KBM-7 (cell line): ENCODE measurements at places on chromosomes 3 and 15.

DNA sequence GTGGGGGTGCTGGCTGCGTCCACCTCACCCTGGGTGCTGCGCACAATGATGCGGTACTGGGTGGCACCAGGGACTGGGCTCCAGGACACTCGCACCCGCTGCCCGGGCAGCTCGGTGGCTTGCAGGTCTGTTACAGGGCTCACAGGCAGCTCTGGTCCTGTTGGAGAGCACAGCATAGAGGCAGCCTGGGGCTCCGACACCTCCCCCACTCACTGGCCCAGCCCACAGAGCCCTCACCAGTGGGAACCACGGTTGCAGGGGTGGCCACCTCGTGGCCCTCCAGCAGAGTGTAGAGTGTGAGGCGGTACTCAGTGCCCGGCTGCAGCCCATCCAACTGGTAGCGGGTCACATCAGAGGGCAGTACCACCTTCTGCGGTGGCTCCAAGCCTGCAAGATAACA, 3.7 kb downstream of the COL7A1 start:
- DNase-seq = no peak

- DNase-seq = no peak
Observed at GRCh38 chr3:144141074-144141473, 169.5 kb downstream of the DIPK2A start.

GRCh38 chr3:101038880-101039279, 45.7 kb upstream of the ABI3BP start:
- DNase-seq = no peak

GRCh38 chr15:93614386-93615104, 525.5 kb upstream of the RGMA start:
- DNase-seq = no peak

GRCh38 chr15:75224281-75224680, 22.6 kb downstream of the C15orf39 start:
- no peak for DNase-seq

- no peak for DNase-seq
Observed at GRCh38 chr3:42288385-42288784, 22.4 kb upstream of the CCK start.

- no peak for DNase-seq
Observed at GRCh38 chr3:43019006-43019809, 40.1 kb downstream of the GASK1A start.

- DNase-seq = no peak
Observed at GRCh38 chr3:185943760-185944106, 5.9 kb upstream of the TRA2B start.

- no peak for DNase-seq
Observed at GRCh38 chr3:126346466-126346865, 10.7 kb downstream of the KLF15 start.

GRCh38 chr3:192927016-192927415, 9.4 kb upstream of the MB21D2 start:
- no peak for DNase-seq

DNA sequence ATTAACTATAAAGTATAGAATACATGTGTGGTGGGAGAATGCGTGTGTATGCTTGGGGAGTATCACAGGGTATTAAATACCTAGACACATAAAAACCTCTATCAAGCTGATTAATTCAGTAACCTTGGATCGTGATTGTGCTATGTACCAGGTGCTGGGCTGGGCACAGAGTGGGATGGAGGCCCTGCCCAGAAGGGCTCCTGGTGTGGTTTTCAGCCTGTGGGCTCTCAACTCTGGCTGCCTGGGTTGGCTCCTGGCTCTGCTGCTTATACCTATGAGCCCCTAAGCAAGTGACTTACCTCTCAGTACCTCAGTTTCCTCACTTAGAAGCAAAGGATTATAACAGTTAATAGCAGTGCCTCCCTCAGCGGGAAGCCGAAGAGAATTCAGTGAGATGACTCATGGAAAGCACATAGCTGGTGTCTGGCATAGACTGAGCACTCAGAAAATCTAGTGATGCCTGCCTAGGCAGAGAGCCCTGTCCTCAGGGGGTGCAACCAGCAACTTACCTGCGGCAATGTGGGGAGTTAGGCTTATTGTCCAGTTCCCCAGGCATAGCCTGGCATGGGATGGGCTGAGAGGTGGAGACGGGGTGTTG, 90.6 kb upstream of the MYZAP start:
- no peak for DNase-seq

GRCh38 chr3:55897573-55898224, 410.6 kb upstream of the WNT5A start:
- no peak for DNase-seq
